ENCODE measurements at places on chromosomes 6 and 20. TPM values are rescaled to one million over a fixed set of nuclear protein-coding genes. Genes with fewer than 3 reads are reported as not detected.

- no peak for DNase-seq
Measured at GRCh38 chr6:110410511-110410910, 4.9 kb downstream of the DDO start.

The GPLD1 gene
- 0.81 TPM for total RNA-seq

The ARHGAP40 gene
- not detected for total RNA-seq

GRCh38 chr6:90811596-90812226 lies 224.8 kb upstream of the MAP3K7 start:
- DNase-seq: no peak

DNA sequence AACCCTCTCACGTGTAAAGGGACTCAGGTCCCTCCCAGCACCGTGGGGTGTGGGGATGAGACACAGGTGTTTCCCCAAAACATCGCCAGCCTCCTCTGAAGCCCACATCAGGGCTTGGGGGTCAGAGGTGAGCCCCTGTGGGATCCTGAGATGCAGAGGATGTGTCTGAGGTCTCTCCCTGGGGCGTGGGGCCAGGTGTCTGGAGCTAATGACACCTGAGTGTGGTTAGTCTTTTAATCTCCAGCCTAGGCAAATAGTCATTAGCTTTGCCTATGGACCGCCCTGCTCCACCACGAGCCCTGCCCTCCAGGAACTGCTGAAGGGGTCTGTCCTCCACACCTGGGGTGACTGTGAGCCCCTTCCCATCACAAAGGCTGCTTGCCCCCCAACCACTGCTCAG lies 1.7 kb downstream of the SRMS start:
- DNase-seq: no peak

DNA sequence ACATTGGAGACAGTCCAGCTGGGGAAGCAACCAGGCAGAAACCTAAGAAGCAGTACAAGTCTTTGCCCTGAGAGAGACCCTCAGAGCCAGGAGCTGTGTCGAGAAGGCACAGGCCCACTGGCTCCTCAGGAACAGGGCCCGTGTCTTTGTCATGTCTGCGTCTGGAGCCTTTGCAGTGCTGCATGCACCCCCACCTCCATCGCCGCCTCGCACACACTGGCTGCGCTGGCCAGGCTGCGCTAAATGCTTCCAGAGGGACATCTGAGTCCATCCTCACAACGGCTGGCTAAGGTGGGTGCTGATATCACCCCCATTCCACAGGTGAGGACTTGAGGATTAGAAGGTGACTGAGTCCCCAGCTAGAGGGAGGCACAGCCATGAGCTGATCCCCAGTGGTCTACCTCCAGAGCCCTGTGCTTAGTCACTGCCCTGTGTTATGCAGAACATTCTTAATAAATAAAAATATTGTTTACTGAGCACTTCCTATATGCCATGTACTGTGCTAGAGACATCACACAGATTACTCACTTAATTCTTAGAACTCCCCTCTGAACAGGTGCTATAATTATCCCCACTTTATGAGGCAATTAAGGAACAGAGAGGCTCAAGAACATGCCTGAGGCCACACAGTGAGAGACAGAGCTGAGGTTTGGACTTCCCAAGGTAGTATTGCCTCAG lies 27.6 kb downstream of the GABRR2 start:
- no peak for DNase-seq

The ZBTB12 gene
- 1.9 TPM for total RNA-seq

DNA sequence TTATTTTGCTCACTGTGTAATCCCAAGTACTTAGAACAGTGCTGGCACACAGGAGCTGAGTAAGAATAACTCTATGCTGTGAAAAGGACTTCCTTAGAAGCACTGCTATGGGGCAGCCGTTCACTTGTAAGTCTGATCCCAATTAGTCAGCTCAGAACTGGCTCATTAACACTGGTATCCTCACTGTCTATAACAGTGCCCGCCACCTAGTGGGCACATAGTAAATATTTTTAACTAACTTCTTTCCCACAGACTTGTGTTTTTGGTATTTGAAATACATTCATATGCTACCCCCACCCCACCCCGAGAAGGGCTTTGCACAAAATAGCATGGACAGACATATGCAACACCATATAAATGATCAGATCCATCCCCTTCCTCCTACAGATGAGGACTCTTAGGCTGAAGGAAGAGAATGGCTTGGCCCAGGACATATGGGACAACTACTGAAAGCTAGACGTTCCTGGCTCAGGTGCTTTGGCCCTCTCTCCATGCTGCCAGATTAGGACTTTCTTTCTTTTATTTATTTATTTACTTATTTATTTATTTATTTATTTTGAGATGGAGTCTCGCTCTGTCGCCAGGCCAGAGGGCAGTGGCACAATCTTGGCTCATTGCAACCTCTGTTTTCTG lies 47.1 kb downstream of the DST start:
- no peak for DNase-seq

DNA sequence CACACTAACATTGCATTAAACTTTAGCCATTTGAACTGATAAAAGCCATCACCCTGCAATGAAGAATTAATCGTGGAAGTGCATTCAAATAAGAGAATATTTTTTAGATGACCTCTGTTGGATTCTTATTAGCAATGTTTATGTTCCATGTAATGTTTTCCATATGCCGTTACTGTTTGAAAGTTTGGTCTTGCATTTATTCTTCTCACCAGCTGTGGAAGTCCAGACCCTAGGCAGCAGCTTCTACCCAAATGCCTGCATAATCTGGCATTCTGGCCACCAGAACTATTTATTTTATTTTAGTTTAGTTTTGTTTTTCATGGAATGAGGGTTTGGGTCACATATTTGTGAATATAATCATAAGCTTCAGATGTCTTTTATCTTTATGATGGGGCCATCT lies 140.4 kb downstream of the SAMD5 start:
- DNase-seq: no peak

The CEP43 gene
- 9.9 TPM for total RNA-seq
